ENCODE measurements at places on chromosomes 7 and 10.

- no peak for DNase-seq
These were observed 16.8 kb downstream of the CLRN3 start for GRCh38 chr10:127875916-127876315.

GRCh38 chr7:17957871-17958270, 17.6 kb upstream of the SNX13 start:
- no peak for DNase-seq

- DNase-seq: no peak
These were observed 173.3 kb upstream of the ZMIZ1 start for GRCh38 chr10:78895469-78895868.

GRCh38 chr10:103479135-103479534, at the start of gene CALHM3:
CALHM3 (minus strand) TSS chr10:103479240; CDS start chr10:103479032, 208 bp downstream.
- no peak for DNase-seq

DNA sequence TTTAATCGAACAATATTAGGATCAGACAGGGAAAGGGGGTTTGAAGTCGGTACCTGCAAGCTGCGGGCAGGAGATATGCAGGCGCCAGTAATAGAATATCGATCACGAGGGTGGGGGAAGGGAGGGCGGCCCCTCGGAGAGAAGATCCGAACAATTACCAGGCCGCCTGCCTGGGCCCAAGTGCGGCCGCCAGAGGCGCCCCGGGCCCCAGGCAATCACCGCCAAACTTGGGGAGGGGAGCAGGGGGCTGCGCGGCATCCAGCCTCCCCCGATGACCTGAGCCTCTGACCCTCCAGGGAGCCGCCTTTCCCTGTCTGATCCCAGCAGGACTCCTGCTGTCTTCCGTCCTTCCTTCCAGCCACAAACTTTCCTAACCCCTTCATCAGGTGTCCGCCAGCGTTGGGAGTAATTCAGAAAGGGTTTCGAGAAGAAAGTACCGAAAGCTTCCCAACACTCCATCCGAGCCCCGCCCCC, 1.1 kb downstream of the NKX1-2 start:
- DNase-seq: no peak

- no peak for DNase-seq
These were observed 5.0 kb downstream of the PAXIP1 start for GRCh38 chr7:154997840-154998370.

- DNase-seq: no peak
These were observed 448 bp upstream of the GOLGA7B start for GRCh38 chr10:97849103-97849686.

- no peak for DNase-seq
These were observed 7.2 kb upstream of the HGF start for GRCh38 chr7:81776948-81777630.

DNA sequence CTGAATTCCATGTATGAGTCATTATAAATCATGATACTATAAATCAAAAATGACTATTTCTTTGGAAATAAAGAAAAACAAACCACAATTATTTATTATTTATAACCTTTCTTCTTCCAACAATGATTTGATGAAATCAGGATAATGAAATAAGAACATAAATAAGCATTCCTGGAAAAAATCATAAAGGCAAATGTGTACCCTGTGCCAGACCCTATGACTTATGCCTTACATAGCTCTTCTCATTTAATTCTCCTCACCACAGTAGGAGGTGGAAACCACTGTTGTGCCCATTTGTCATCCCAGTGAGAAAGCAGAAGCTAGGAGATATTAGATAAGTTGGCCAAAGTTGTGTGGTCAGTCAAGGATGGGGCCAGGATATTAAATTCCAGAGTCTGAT, 255.1 kb downstream of the DOCK4 start:
- DNase-seq: no peak

DNA sequence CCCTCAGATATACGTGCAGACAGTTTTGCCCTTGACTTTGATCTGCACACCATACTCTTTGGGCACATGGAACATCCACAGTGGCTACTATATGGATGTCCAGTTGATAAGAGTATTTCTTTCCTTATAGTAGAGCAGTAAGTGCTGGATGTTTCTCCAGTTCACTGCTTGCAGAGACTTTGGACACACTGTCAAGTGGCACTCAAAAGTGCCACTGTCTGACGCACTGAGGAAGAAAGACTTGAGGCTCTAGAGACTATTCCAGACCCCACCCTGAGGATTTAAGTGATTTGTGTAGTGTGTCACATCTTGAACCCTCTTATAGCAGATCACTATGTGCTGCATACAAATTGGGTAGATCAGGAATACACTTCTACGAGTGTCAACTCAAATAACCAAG, 179.1 kb downstream of the GNAI1 start:
- DNase-seq: no peak

GRCh38 chr7:16652240-16652583, 6.2 kb downstream of the BZW2 start:
- DNase-seq: no peak

DNA sequence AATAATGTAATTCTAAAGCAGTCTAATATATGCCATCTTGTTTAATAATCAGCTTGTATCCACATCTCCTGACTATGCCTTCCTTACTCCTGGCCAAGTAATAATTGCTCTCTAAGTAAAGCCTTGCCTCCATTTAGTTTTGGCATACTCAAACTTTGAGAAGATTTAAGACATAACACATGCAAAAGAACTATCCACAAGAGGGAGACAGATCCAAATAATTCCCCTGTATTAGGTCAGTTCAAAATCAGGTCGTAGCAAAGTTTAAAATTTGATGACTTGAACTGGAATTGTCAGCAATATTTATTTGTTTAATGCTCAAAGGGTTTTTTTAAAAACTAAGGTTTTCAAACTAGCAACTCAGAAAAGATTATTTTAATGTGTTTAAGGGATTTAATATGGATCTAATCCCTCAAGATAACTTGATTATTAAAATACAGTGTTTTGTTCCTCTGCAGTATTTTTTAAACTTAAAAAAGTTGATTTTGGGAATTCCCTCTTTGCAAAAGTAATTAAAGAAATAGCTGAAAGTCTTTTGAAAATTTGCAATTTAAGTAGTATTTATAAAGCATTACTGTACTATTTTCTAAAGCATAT, 95.3 kb downstream of the HDAC9 start:
- no peak for DNase-seq

DNA sequence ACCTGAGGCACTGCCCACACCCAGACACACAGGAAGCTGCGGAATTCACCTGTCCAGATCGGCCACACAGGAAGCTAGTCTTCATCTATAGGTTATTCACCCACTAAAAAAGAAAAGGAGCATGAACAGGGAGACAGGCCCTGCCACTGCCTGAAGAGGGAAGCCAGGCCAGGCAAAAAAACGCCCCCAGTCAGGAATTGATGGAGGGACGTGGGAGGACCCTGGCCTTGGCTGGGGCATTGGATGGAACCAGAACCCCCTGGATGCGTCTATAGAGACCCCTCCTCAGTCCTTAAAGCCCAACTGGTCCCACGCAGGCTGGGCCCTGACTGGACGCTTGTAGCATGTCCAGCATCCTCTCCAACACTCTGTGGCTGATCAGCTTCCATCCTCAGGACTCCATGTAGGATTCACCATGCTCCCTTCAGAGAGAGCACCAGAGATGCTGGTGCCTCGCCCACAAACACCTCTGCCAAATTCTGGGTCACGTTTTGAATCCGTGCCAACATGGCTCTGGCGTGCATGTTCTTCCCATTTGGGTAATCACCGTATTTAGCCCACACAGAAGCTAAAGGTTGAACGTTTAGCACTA, 259.3 kb upstream of the TCERG1L start:
- no peak for DNase-seq

GRCh38 chr10:119189811-119190282, 11.2 kb upstream of the PRDX3 start:
- peak; percentile 37 for DNase-seq

- peak; percentile 85 for DNase-seq
These were observed 11.6 kb upstream of the FFAR4 start for GRCh38 chr10:93554760-93555432.

- DNase-seq: no peak
These were observed 74.0 kb downstream of the INHBA start for GRCh38 chr7:41628901-41629300.

DNA sequence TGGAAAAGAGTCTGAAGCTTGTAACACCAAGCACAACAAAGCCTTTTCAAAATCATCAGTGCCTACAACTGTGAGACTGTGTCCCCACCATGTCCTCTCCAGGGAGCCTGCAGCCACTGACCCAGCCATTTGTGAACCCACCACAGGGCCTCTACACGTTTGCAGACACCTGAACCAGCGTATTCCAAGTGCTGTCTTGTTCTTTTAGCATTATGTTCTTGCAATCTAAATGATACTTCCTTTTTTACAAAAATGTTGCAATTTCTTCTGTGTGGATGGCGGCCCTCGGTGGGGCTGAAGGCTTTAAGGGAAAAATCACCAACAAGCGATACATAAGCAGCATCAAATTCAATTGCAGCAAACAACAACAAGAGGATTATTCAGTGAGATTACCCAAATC, 403.2 kb upstream of the MGMT start:
- DNase-seq: no peak

- no peak for DNase-seq
These were observed 141.3 kb upstream of the FZD8 start for GRCh38 chr10:35783305-35783838.

DNA sequence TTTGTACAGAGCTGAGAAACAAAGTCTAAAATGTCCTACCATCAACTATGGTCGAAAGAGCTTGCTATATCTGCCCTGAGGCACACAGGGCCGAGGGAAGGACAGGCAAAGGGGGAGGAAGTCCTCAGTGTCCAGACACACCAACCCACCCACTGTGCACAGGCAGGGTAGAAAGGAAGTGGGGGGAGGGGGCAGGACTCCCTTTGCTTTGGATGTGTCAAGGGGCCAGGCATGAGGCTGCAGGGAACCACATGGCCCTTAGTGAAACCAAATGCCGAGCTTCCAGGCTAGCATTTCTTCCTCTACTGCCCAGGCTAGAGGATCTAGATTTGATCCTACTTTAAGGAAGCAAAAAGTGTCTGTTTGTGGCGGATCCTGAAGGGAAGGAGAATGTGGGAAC, 28.6 kb downstream of the KCNH2 start:
- no peak for DNase-seq

GRCh38 chr10:131099028-131099726, 212.3 kb downstream of the TCERG1L start:
- DNase-seq: no peak

GRCh38 chr7:111532625-111533024, 29.7 kb downstream of the IMMP2L start:
- no peak for DNase-seq

GRCh38 chr10:31090894-31091607, 59.4 kb upstream of the ZNF438 start:
- DNase-seq: no peak

GRCh38 chr7:72092769-72093168, 319.4 kb downstream of the CALN1 start:
- DNase-seq: no peak

DNA sequence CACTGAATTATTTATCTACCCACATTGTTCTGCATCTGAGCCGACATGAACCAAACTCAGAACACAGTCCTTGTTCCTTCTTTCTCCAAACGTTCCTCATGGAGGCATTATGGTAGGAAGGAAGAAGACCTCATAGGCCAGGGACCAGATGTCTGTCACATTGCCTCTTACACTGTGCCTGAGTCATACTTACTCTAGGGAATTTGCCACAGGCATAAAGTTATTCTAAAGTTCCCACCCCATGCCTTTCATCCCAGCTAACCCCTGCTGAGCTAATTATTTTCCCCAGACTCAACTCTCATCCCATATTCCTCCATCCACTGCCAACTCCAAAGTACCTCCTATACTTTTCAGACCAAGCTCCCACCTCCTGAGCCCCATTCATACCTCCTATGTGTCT, 21.2 kb downstream of the MAT1A start:
- DNase-seq: no peak

DNA sequence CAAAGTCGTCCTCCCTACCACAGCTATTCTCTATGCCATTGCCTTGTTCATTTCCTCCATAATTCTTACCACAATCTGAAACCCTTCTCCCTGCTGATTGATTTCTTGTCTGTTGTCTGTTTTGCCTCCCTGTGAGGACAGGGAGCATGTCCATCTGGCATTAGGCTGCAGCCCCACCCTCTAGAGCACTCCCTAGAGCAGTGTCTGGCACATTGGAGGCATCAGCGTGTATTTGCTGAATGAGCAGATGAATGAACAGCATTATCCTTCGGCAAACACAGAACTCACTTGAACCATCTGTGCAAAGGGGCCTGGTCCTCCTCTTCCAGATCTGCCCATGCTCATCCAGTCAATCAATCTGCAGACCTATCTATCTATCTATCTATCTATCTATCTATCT, 5.1 kb upstream of the DMBT1 start:
- DNase-seq: no peak

GRCh38 chr7:44652535-44652934, 46.1 kb downstream of the OGDH start:
- no peak for DNase-seq

GRCh38 chr7:104482362-104483037, 154.1 kb downstream of the LHFPL3 start:
- no peak for DNase-seq

GRCh38 chr10:65033957-65034356, 1512.8 kb downstream of the REEP3 start:
- no peak for DNase-seq

DNA sequence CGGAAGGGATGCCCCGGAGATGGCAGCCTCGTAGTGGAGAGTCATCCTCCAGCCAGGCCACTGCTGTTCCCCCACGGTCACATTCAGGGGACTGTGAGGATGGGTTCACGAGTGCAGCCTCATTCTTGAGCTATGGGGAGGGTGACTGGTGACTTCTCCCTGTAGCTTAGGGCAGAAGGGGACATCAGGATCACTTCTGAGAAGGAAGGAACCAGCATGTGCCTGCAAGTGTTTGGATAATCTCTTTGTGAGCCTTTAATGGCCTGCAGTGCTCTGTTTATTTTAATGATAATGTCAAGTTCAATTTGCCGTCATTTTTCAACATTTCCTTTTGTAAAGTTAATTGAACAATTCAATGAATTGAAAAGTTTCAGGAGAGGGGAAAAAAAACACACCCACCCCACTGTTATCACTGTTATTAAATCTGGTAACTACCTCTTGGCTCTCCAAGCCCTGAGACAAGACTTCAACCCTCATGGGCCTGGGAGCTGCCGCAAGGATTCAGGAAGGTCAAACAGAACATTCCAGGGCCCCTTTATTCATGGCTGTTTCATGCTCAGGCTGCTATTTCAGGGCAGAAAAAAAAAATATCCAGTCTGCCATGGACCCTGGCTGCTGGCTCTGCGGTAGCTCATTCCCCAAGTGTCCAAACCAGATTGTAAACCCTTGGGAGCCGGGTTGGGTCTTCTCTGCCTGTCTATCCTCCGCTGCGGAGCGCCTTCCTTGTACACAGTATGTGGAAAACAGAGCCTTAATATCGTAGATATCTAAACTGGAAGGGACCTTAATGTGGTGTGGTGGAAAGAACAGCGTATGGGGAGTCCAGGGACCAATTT, 100.4 kb downstream of the CDH23 start:
- DNase-seq: no peak

GRCh38 chr10:84329196-84329611, 815 bp downstream of the CCSER2 start:
- no peak for DNase-seq

GRCh38 chr7:30683306-30683705, 1.1 kb upstream of the CRHR2 start:
- DNase-seq: no peak
